ENCODE measurements at places on chromosomes 4 and X. TPM values are rescaled to one million over a fixed set of nuclear protein-coding genes. Genes with fewer than 3 reads are reported as not detected.
A peak's percentile ranks its signal among the peaks of the same experiment; 100 is the strongest.

GRCh38 chrX:15789979-15790768 is at the start of gene ZRSR2:
Gene ZRSR2 (plus strand): TSS chrX:15790484. CDS start chrX:15790496, 12 bp downstream.
- no peaks in the 10 kb centered on the region for H3K27me3 ChIP-seq
- peak within 1 kb of the TSS; percentile 68 for H3K4me3 ChIP-seq
- no peaks in the 10 kb centered on the region for H3K36me3 ChIP-seq
- peak within 1 kb of the TSS; percentile 75 for H3K27ac ChIP-seq
- H3K4me1 ChIP-seq = peaks cover 16% of the 10 kb centered on the region

- H3K4me3 ChIP-seq = no peak overlapping the region
- no peaks in the 10 kb centered on the region for H3K4me1 ChIP-seq
- H3K27me3 ChIP-seq = no peaks in the 10 kb centered on the region
- no peak overlapping the region for H3K27ac ChIP-seq
- DNase-seq = no peak
- no peaks in the 10 kb centered on the region for H3K36me3 ChIP-seq
Observed at GRCh38 chr4:73189274-73189810, 69.3 kb downstream of the ANKRD17 start.

- peak overlapping the region; percentile 3 for H3K27ac ChIP-seq
- H3K4me3 ChIP-seq = no peak overlapping the region
- no peaks in the 10 kb centered on the region for H3K27me3 ChIP-seq
- DNase-seq = peak; percentile 74
- H3K4me1 ChIP-seq = no peaks in the 10 kb centered on the region
- H3K36me3 ChIP-seq = no peaks in the 10 kb centered on the region
Observed at GRCh38 chr4:140078366-140078765, 75.6 kb downstream of the MAML3 start.

POU3F4 gene
- total RNA-seq = not detected

TBC1D9 gene
- 15.6 TPM for total RNA-seq

DNA sequence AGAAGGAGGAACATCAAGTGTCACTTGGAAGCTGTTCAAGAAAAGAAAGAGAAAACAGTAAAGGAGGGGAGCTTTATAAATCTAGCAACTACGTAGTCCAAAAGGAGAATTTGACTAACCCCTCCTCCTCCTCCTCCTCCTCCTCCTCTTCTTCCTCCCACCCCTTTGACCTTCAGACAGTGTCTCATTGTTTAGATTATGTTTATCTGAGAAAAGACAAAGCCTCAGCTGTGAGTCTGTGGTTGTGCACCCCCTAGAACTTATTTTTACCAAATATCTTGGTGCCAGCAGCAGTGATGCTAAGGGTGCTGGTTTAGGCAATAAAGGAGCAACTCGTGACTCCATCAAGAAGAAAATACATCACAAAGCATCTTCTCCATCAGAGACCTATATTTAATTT is 68.9 kb upstream of the BMP2K start:
- no peak for DNase-seq
- H3K36me3 ChIP-seq = no peaks in the 10 kb centered on the region
- no peaks in the 10 kb centered on the region for H3K4me1 ChIP-seq

GRCh38 chrX:130874751-130875150 is 28.3 kb downstream of the ENOX2 start:
- DNase-seq = no peak
- no peaks in the 10 kb centered on the region for H3K36me3 ChIP-seq
- H3K4me1 ChIP-seq = no peaks in the 10 kb centered on the region
- H3K27ac ChIP-seq = no peak overlapping the region

GRCh38 chr4:112113864-112114263 is 31.4 kb upstream of the FAM241A start:
- H3K4me3 ChIP-seq = no peak overlapping the region
- no peaks in the 10 kb centered on the region for H3K27me3 ChIP-seq

DNA sequence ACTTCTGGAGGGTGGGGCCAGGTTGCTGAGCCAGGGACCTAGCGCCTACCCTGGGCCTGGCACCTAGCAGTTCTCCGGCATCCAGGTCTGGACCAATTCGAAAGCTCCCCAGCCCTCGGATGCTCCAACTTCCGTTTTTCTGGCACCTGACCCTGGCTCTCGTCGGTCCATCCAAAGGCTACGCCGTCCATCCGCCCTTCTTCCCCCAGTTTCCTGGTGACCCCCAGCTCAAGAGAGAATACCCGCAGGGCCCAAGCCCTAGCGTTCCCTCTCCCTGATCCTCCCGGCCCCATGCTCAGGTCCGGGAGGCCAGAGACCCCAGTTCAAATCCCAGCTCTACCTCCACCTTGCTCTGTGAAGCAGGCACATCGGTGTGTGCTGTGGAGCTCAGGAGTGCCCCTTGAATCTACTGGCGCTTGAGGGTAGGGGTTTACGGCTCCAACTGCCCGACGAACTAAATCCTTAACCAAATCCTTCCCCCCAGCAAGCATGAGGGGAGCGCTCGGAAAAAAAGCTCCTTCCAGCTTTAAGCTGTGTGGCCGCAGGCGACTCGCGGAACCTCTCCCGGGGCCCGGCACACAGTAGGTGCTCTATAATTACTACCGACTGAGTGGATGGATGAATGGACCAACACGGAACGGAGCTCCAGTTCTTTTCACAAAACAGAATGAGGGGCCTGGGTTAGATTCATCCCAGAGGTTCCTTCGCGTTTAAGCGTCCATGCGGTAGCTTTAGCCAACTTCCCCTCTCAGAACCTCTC is 1.1 kb downstream of the CRMP1 start:
- no peaks in the 10 kb centered on the region for H3K4me1 ChIP-seq
- peaks cover 68% of the 10 kb centered on the region for H3K27me3 ChIP-seq

GRCh38 chr4:53861856-53862610 is 202.4 kb downstream of the CHIC2 start:
- no peak overlapping the region for H3K4me3 ChIP-seq
- no peaks in the 10 kb centered on the region for H3K4me1 ChIP-seq
- no peak for DNase-seq
- H3K27me3 ChIP-seq = no peaks in the 10 kb centered on the region
- H3K36me3 ChIP-seq = no peaks in the 10 kb centered on the region
- no peak overlapping the region for H3K27ac ChIP-seq

DNA sequence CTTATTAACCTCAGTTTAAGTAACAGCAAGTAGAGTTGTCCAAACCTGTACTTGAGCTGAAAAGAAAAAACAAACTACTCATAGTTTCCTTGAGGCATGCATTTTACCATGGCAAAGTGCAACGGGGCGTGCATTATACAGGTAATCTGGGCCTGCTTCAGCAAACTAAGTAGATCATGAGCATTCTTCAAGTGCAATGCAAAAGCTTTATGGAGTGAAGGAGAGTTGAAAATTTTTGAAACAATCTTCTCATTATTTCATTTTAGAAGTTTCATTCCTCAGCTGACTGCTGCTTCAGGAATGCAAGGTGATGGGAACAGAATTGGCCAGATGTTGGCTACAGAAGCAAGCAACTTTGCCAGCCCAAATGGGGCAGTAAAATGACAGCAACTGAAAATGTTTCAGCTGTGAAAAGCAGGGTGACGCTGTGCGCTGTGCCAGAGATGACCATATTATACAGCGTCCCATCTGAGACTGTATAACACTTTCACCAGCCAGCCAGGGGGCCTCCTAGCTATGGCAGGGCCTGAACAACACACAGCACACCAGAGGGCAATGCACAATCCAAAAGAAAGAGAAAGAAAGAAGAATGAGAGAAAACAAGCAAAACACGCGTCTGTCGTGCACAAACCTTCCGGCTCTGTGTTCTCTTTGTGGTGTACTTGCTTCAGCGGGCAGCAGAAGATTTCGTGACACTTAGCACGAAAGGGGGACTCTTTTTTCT is 145.5 kb upstream of the FGF13 start:
- H3K27ac ChIP-seq = no peak overlapping the region
- DNase-seq = no peak
- no peaks in the 10 kb centered on the region for H3K36me3 ChIP-seq

- H3K27ac ChIP-seq = no peak overlapping the region
- no peaks in the 10 kb centered on the region for H3K36me3 ChIP-seq
- DNase-seq = no peak
- H3K27me3 ChIP-seq = peaks cover 10% of the 10 kb centered on the region
- no peak overlapping the region for H3K4me3 ChIP-seq
Observed at GRCh38 chrX:46262304-46262703, 282.9 kb downstream of the ZNF674 start.

DNA sequence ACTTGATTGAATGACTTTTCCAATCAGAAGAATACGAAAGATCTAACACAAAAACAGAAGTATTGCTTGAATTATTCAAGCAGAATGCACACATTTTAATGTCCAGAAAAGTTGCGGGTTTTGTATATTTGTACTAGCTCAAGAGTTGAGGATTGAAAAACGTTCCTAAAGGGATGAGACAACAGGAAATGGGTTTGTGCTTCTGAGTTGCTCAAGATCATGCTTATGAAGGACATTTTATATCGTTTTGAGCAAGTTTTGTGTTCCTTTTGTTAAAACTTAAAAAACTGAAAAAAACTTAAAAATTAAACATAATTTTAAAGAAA is 353 bp upstream of the SMIM10 start:
- no peak overlapping the region for H3K4me3 ChIP-seq
- peaks cover 13% of the 10 kb centered on the region for H3K27me3 ChIP-seq
- H3K36me3 ChIP-seq = no peaks in the 10 kb centered on the region
- H3K4me1 ChIP-seq = peaks cover 6% of the 10 kb centered on the region
- DNase-seq = no peak

PORCN gene
- total RNA-seq = 112 TPM

BMPR1B gene
- total RNA-seq = 8.2 TPM

GPR82 gene
- total RNA-seq = 1.0 TPM

TASL gene
- 0.85 TPM for total RNA-seq

- no peaks in the 10 kb centered on the region for H3K36me3 ChIP-seq
- no peak overlapping the region for H3K4me3 ChIP-seq
- H3K27me3 ChIP-seq = no peaks in the 10 kb centered on the region
- H3K4me1 ChIP-seq = no peaks in the 10 kb centered on the region
- no peak overlapping the region for H3K27ac ChIP-seq
Observed at GRCh38 chr4:90187148-90187884, 60.1 kb downstream of the CCSER1 start.

- H3K27ac ChIP-seq = peak overlapping the region; percentile 74
- no peaks in the 10 kb centered on the region for H3K27me3 ChIP-seq
- H3K36me3 ChIP-seq = no peaks in the 10 kb centered on the region
- no peaks in the 10 kb centered on the region for H3K4me1 ChIP-seq
- no peak for DNase-seq
Observed at GRCh38 chrX:13091111-13091765, 46.8 kb upstream of the FAM9C start.

DNA sequence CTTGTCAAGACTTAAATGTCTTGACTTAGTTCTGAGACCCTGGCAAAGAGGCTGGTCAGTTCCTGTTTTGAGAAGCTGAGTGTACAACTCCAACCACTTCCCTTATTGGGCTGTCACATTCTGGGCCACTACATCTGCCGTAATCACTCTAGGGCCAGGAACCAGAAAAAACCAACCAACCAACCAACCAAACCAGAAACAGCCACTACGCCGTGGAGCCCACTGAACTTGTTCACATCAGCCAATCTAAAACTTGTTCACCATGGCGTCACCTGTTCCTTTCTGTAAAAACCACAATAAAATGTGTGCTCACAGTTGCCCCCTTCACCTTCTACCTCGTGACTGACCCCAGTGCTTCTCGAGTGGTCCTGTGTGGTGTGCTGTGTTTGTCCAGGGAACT is 107.3 kb downstream of the JADE1 start:
- H3K27me3 ChIP-seq = no peaks in the 10 kb centered on the region
- H3K4me3 ChIP-seq = no peak overlapping the region
- H3K4me1 ChIP-seq = no peaks in the 10 kb centered on the region
- H3K27ac ChIP-seq = peak overlapping the region; percentile 31

STK32B gene
- total RNA-seq = 6.8 TPM

- H3K27me3 ChIP-seq = no peaks in the 10 kb centered on the region
- no peak overlapping the region for H3K4me3 ChIP-seq
- no peaks in the 10 kb centered on the region for H3K4me1 ChIP-seq
- H3K36me3 ChIP-seq = no peaks in the 10 kb centered on the region
- H3K27ac ChIP-seq = no peak overlapping the region
Observed at GRCh38 chrX:38929966-38930421, 128.7 kb downstream of the MID1IP1 start.

HNRNPD gene
- total RNA-seq = 64.3 TPM

GRCh38 chrX:46575586-46575985 is 2.0 kb downstream of the CHST7 start:
- H3K27me3 ChIP-seq = no peaks in the 10 kb centered on the region
- H3K4me3 ChIP-seq = no peak overlapping the region
- no peaks in the 10 kb centered on the region for H3K4me1 ChIP-seq
- no peaks in the 10 kb centered on the region for H3K36me3 ChIP-seq

- no peak for DNase-seq
- no peaks in the 10 kb centered on the region for H3K27me3 ChIP-seq
- no peak overlapping the region for H3K4me3 ChIP-seq
- peaks cover 11% of the 10 kb centered on the region for H3K4me1 ChIP-seq
- H3K27ac ChIP-seq = no peak overlapping the region
Observed at GRCh38 chr4:102715057-102715456, 45.7 kb downstream of the MANBA start.

DNA sequence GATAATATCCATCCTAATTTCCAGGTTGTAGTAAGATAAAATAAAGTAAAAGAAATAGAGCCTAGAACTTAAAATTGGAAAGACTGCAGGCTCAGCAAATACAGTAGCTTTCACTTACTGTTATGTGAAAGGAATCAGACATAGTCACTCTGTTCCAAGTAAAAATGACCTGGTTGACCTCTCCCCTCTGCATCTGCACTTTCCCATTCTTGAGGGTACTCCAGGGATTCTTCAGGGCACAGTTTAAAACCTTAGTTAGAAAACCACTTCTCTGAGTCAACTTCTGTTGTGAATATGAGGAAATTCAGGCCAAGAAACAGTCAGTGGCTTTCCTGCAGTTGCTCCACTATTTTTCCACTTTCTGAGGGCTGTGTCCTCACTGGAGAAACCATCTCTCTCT is 42.9 kb downstream of the FRAS1 start:
- H3K36me3 ChIP-seq = no peaks in the 10 kb centered on the region
- H3K27ac ChIP-seq = no peak overlapping the region
- no peaks in the 10 kb centered on the region for H3K27me3 ChIP-seq
- no peak for DNase-seq
- H3K4me3 ChIP-seq = no peak overlapping the region

GABRA4 gene
- total RNA-seq = not detected

- no peaks in the 10 kb centered on the region for H3K4me1 ChIP-seq
Observed at GRCh38 chrX:19121898-19122640, at the start of gene ADGRG2. Gene ADGRG2 (minus strand): TSS chrX:19122468. CDS start chrX:19068834, 53,634 bp downstream.

GRCh38 chr4:107034996-107035818 is 906 bp downstream of the DKK2 start:
- peaks cover 49% of the 10 kb centered on the region for H3K27me3 ChIP-seq
- no peaks in the 10 kb centered on the region for H3K36me3 ChIP-seq
- H3K27ac ChIP-seq = no peak overlapping the region
- no peaks in the 10 kb centered on the region for H3K4me1 ChIP-seq
- H3K4me3 ChIP-seq = no peak overlapping the region

- no peak for DNase-seq
- peaks cover 5% of the 10 kb centered on the region for H3K27me3 ChIP-seq
- no peaks in the 10 kb centered on the region for H3K4me1 ChIP-seq
Observed at GRCh38 chrX:42220666-42221065, 297.3 kb upstream of the CASK start.

- no peaks in the 10 kb centered on the region for H3K27me3 ChIP-seq
- no peak overlapping the region for H3K4me3 ChIP-seq
- H3K4me1 ChIP-seq = no peaks in the 10 kb centered on the region
- H3K36me3 ChIP-seq = no peaks in the 10 kb centered on the region
Observed at GRCh38 chr4:5839332-5839731, 53.6 kb downstream of the CRMP1 start.
